Stimulated activated CD8-positive, alpha-beta memory T cell treated with anti-CD3 and anti-CD28 coated beads, Interleukin-7, amount 100 ng/mL, for 1 hour (primary cell): ENCODE measurements at places on chromosomes 7 and 10.

- no peak for DNase-seq
Observed at GRCh38 chr10:17051851-17052250, 77.8 kb downstream of the CUBN start.

GRCh38 chr7:100835903-100836811, 8.8 kb upstream of the EPHB4 start:
- DNase-seq, result no peak

- DNase-seq, result no peak
Observed at GRCh38 chr7:123229426-123229825, 29.7 kb upstream of the SLC13A1 start.

GRCh38 chr10:118958984-118959925, 70.3 kb upstream of the NANOS1 start:
- DNase-seq, result no peak

GRCh38 chr7:151905766-151906165, 28.9 kb upstream of the PRKAG2 start:
- DNase-seq, result no peak

DNA sequence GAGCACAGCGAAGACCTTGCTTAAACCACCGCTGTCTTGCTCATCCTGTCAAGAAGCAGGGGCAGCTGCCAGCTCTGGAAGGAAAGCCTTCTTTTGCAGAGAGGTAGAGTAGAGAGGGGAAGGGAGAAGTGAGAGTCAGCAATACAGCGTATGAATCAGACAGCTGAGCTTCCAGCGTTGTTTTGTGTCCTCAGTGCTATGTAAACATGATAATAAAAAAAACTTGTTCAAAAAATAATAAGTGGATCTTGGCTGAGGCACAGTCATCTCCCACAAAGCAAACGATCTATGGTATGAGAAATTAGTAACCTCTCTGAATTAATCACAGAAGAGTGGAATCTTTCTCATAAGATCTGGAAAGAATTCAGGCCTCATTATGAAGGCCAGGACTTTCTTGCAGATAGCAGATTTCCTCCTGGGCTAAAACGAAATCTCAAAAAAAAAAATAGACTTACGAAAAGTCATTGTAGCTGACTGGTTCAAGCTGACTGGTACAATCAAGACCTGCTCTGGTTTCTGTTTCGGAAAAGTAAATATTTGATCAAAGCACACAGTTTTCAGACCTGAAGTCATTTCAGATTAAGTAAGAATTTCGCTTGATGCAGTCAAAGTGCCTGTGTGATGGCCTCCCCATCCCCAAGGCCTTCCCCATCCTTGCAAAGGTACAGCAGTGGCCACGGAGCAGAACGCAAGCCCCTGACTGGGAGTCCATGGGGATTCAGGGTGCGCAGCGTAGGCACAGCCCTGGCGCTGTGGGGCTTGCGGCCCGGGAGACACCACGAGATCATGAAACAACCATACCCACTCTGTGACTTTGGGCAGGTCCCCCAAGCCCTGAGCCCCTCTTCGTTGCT, 29.4 kb downstream of the CHST15 start:
- no peak for DNase-seq

- DNase-seq, result no peak
Observed at GRCh38 chr7:34752929-34753328, 94.9 kb downstream of the NPSR1 start.

- no peak for DNase-seq
Observed at GRCh38 chr7:157625973-157626742, 289.4 kb downstream of the DNAJB6 start.

GRCh38 chr7:50644586-50644985, 79.4 kb upstream of the DDC start:
- DNase-seq, result no peak

GRCh38 chr7:70620333-70621055, 511.4 kb upstream of the GALNT17 start:
- DNase-seq, result no peak

- DNase-seq, result no peak
Observed at GRCh38 chr10:91519899-91520514, 109.9 kb downstream of the HECTD2 start.

DNA sequence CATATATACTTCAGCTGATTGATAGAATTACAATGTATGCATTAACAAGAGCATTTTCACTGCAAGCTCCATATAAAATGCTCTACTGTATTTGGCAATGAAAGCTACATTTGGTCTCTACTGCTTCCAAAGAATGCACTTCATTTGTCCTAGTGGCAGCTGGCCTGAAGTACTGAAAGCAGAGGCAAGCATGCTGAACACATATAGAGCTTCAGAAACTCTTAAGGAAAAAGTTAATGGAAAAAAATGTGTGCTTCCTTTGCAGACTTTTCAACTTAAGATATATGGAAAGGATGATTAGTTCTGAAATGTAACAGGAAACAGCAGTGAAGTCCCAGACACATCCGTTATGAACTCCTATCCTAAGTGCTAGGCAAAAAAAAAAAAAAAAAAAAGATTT, 537.1 kb upstream of the POM121L12 start:
- DNase-seq, result no peak
